ENCODE measurements at places on chromosomes 1 and 21.

GRCh38 chr21:42336054-42336453 lies 14.7 kb downstream of the TFF2 start:
- no peak for DNase-seq

DNA sequence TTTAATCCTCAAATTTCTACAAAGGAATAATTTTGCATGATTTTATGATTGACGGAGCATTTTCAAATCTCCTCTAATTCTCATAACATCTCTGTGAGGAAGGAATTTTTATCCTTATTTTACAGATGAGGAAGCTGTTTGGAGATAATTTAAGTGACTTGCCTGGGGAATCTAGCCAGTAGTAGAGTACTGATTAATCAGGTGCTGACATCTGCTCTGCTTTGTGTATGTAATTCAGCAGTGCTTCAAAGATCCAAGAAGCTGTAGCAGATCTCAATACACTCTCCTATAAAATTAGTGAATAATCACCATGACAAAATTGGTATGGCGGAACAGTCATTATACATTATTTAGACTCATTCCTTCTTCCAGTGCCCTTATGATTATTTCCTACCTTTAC lies 46.0 kb downstream of the DPH5 start:
- DNase-seq: no peak

GRCh38 chr1:186813420-186813819 lies 15.3 kb upstream of the PLA2G4A start:
- DNase-seq: no peak

- no peak for DNase-seq
These were observed 11.1 kb upstream of the SLC30A1 start for GRCh38 chr1:211589782-211590721.

GRCh38 chr1:206736878-206737728 lies 33.5 kb upstream of the IL19 start:
- DNase-seq: no peak

GRCh38 chr1:230273141-230273710 lies 152.9 kb downstream of the PGBD5 start:
- no peak for DNase-seq

- DNase-seq: no peak
These were observed 15.7 kb downstream of the PEX14 start for GRCh38 chr1:10490286-10490970.
